ENCODE measurements at places on chromosomes 7 and 10.

DNA sequence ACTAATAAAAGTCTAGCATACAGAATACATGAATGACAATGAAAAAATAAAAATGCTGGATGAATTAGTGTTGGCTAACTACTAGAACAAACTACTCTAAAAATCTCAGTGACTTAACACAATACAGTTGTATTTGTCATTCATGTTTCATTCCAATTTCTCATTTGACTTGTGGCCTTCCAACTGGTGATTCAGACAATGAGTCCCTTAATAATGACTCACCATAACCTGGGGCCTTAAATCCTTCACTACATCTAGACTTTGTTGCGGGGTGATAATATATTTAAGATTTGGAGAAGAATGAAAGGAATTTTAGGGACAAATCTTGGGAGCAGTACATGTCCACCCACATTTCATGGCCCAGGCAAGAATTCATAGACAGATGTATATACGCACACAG lies 90.5 kb upstream of the POM121L12 start:
- no peak for DNase-seq

DNA sequence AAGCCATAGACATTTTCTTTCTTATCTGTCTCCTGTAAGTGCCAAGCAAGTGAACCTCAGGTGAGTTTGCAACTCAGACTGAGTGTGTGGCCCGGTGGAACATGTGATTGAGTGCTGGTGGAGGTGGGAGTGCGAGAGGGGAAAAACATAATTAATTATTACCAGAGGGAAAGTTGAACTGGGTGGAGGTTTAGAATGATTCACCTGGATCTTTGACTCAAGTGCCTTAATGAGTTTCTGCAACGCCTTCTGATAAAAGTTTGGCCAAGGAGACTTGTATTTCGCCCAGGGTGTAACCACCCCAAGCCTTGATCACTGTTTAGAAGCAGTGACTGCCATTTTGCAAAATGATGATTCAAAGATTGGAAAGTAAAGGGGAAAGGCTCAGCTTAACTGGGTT lies 513.9 kb downstream of the GATA3 start:
- no peak for DNase-seq

DNA sequence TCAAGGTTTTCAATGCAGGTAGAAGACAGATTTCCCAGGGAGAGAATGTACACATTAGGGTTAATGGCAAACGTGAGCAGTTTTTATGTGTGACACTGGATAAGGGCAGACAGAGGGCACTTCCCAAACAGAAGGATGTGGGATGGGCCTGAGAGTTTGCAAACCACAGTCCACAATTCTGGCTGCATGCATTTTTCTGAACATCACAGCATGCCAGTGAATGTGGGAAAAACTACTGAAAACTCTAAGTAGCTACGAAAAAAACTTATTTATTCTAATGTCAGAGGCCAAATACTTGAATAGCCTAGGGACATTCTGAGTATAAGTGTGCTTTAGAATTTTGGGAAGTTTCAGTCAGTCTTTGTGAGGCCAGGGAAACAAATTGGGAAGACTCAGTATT lies 145.9 kb downstream of the NRCAM start:
- no peak for DNase-seq

DNA sequence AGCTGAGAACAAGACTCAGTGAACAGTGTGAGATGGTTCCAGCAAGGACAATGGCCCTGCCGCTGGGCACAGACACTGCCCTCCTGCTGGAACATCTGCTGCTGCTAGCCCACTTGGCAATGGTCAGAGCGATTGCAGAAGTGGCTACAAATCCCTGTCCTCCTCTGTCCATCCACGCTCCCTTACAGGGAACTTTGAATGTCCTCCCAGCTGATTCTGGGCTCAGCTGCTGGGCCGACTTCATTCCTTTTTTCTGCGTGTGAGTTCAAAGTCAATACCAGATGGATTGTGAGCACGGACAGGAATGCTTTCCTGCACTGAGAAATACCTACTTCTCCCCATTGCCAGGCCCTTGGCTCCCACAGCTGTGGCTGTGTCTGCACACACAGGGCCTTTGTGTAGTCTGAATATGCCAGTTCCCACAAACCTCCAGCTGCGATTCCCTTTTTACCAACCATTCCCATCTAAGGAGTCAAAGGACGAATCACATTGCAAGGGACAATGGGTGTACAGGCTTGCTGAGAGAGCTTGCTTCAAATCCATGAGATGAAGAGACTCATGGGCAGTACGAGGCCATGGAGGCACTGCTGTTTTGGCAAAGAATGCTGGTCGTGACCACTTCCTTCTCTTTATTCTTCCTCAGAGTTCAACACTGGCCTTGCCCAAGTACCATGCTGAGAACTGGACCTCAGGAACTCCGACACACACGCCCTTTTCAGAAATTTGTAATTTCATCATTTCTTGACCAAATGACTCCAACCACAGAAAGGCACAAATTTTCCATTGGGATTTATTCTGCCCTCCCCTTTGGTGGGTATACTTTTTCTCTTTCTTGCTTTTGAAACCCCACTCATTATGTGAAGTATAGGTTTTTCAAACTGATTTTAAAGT lies 44.2 kb downstream of the BPGM start:
- DNase-seq: no peak

DNA sequence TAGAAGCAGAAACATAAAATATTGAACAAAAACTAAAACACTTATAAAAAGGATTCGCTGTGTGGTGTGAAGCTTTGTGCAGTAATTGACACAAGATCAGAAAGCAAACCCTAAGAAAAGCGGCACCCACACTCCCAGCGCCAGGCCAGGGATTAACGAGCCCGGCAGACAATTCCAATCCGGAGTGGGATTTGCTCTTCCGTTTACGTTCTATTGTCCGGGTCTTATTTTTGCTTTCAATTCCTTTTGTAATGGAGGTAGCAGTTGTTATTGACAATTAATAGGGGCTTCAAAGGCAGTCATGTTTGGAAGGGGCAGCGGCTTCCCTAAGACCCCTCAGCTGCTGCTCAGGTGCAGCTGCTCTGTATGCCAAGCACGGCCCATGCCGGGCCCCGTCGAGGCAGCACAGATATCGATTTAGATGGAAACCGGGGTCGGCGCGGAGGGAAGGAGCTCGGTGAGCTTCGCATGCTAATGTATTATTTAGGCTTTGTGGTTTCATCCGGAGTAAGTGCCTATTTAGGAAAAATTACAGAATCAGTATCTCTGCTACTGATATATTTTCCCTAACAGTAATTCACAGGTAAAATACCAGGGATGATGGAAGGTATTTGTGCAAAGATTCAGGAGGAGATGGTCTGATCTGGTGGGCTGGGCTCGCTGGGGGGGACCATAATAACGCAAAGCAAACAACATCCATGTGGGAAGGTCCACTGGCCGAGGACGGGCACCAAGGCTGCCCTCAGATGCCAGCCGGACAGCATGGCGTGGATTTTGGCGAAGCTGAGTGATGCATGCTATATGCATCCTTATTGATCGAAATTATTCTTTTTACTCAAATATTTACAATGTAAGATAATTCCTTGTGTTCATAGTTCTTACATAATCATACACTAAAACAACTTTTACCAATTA lies 561.7 kb downstream of the PTPRN2 start:
- no peak for DNase-seq

GRCh38 chr7:107138696-107139420 lies 29.9 kb upstream of the HBP1 start:
- no peak for DNase-seq

DNA sequence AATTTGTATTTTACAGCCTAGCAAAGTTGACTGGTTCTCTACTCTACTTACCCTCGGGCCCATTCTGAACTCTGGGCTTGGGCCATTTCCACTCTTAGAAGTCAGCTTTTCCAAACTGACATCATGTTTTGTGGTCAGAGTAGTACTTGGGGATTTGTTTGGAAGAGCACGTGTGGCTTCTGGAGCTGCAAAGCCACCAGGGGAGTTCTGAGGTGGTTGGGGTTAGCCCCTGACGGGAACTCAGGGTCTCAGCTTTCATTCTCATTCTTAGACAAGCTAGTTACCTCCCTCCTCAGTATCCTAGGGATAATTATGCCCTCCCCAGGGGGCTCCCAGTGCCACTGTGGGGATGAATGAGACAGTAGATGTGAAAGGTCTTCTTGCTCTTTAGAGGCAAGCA lies 647.7 kb upstream of the GALNT17 start:
- no peak for DNase-seq

DNA sequence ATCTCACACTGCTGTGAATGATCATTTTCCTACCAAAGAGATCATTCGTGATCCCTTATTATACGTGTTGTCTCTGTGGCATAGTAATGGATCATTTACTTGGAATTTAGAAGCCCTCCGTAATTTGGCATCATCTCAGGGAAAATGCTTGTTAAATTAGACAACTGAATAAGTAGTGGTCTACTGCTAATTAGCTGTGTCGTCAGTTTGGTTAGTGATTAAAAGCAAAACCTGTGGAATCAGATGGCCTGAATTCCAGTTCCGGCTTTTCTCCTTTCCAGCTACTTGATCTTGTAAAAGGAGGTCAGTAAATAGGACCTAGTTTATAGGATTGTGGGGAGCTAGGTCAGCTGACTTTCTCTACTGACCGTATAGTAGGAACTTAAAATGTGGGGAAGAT lies 65.6 kb downstream of the RBM33 start:
- DNase-seq: no peak

DNA sequence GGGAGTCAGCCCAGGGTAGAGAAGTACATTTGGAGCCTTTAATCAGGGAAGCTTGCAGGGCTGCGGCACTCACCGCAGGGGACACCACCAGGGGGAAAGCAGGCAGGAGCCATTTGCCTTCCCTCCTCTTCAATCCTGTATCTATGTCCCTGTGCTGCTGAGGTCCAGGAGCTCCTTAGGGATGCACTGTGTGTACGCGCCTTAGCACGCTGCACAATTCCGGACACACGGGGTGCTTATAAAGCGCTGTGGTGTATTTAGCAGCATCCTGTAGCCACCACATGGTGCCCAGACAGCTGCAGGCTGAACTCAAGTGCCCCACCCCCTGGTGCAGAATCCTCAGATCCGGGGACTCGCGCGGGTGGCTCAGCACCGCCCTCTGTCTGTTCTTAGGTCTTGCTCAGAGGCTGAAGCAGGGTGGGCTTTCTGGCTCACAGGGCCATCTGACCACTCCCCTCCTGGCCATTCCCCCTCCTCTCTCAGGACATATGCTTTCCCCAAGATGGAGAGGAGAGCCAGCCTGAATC lies 421.4 kb downstream of the SDK1 start:
- DNase-seq: no peak

DNA sequence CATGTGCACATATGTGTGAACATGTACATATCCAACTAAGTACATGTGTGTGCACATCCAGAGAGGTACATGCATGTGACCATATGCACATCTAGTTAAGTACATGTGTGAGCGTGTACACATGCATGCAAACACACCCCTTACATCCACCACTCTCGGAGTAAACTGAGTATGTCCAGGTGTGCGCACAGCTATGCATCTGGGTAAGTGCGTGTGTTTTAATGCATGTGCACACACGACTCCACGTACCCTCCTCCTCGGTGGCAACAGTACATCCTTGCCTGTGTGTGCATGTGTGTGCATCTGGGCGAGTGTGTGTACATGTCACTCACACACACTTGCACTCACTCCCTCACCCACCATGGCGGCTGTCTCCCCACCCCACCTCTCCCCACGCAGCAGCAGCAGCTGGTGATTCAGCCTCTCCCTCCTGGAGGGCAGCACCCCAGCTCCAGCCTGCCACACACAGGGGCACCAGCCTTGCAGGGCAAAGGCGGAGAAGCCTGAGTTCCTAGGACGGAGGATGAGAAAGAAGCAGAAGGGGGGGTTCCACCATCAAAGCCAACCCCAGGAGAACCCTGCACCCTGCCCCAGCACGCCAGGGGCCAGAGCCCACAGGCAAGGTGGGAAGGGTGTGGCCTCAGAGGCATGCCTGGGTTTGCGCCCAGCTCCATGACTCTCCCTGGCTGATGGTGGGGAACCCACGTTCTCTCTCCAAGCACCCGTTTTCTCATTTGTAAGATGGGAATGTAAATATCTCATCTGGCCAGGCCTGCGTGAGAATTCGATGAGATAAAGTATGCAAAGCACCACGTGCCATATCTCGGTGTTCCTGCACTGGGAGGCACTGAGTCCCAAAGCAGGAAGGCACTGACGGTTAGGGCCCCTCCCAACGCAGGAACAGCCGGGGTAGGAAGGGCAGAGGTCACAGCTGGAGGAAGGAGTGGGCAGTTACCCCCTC lies 27.7 kb upstream of the DNAAF5 start:
- no peak for DNase-seq

DNA sequence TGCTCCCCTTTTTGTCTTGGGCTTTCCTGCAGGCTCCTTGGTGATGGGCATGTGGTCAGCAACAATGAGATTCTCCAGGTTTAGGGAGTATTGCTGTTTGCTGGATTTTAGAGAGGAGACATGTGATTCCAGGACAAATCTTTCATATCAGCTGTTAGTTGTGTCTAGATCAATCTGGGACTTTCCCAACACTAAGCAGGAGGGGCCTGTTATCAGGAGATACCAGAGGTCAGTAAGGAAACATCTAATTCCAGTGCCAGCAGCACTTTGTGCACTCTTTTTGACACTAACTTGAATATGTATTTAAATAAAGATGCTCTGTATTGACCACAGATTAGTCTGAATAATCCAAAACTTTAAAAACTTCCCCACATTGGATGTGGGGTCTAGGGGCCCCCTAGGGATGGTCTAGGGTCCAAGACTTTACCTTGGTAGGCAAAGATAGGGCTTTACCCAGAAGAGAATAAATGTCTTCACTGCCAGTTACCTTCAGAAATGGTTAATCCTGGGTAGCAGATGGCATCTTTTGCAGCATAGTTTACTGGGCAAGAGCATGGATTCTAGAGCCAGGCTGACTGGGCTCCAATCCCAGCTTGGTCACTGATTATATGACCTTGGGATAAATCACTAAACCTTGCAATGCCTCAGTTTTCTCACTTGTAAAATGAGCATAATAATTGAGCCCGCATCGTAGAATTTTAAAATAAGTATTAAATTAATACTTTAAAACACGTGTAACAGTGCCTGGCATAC lies 6.4 kb upstream of the FIGNL1 start:
- no peak for DNase-seq

- no peak for DNase-seq
Observed at GRCh38 chr10:18236756-18237155, 96.5 kb downstream of the CACNB2 start.

- no peak for DNase-seq
Observed at GRCh38 chr10:53006663-53007526, 234.3 kb upstream of the MBL2 start.

- no peak for DNase-seq
Observed at GRCh38 chr10:110413049-110413783, 84.5 kb upstream of the DUSP5 start.

- DNase-seq: no peak
Observed at GRCh38 chr10:71854031-71854430, 3.0 kb upstream of the PSAP start.

GRCh38 chr7:102096706-102097427 lies 189.8 kb upstream of the SH2B2 start:
- DNase-seq: no peak

DNA sequence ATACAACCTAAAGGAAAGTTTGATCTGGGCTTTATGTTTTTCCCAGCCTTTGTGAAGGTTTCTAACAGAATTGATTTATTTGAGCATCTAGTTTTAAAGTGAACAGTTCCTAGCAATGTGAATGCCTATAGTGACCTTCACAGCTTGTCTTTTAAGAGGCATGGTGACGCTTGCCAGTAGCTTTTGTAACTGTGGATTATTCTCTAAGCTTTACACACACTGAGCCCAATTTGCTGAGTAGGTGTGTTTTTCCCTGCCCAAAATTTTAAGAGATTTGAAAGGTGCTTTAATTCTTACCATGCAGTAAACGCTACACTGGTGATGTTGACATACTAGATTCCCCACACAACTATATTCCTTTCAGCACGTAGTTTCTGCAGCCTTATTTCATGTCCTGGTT lies 420.2 kb upstream of the AKR1E2 start:
- no peak for DNase-seq
